ENCODE measurements at places on chromosomes 2 and 18.

DNA sequence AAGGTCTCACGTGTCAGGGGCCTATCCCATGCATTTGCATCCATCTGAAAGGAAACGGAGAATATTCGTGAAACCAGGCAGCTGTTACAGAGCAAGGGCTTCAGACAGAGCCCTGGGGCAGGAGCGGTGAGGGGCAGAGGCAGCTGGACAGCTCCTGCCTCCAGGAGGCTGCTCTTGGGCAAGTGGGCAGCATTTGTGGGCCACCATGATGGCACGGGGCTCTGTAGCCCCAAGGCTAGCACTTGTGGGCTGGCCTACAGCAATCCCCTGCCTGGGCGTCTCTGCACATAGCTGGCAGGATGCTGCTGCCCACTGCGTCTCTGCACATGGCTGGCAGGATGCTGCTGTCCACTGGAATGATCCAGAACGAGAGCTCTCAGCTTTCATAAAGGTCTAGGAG lies 52.8 kb upstream of the PTMA start:
- DNase-seq, result no peak

DNA sequence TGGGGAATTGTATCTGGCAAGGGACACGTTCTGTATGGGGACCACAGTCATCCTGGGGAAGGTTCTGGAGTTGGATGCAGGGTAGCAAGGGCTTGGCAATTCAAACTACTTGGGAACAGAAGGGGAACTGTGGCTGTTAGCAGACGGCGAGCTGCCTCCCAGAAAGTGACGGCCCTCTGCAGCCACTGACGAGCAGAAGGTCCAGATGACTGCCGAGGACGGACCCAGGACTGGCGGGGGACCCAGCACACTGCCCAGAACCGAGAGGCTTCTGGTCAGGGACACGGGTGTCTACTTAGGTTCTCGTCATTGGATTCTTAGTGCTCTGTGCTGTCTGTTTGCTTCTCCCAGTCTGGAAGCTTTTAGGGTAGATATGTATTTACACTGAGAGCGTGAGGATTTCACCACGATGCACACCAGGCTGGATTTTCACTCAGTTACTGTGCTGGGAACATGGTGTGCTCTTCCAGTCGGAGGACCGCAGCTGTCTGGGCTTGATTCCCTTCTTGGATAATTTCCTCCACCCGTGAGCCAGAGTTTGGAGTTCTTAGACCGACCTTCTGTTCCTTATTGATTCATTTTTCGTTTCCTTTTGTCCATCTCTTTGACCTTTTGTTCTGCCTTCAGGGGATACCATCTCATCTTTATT lies 13.4 kb downstream of the GPR35 start:
- DNase-seq, result no peak

GRCh38 chr18:79525556-79526467 lies 130.1 kb downstream of the NFATC1 start:
- DNase-seq, result peak; percentile 57

- no peak for DNase-seq
Measured at GRCh38 chr2:120561379-120562035, 174.2 kb upstream of the GLI2 start.

DNA sequence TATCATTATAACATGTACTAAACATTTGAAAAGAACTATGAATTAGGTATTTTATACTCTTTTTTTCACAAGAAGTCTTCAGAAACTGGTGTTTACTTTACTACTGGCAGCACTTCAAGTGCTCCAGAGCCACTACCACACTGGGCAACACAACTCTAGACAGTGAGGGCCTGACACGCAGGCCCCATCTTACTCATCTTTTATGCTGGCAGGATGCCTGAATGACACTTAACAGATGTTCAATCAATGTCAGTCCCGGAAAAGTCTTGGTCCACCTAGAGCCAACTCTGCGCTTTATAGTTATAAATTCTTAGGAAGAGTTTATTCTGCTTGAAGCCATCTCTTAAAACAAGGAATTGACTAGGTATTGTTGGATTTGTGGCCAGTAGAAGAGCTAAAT lies 8.7 kb upstream of the WIPF1 start:
- DNase-seq, result peak; percentile 76

GRCh38 chr2:171902840-171903420 lies 8.9 kb upstream of the SLC25A12 start:
- DNase-seq, result no peak

DNA sequence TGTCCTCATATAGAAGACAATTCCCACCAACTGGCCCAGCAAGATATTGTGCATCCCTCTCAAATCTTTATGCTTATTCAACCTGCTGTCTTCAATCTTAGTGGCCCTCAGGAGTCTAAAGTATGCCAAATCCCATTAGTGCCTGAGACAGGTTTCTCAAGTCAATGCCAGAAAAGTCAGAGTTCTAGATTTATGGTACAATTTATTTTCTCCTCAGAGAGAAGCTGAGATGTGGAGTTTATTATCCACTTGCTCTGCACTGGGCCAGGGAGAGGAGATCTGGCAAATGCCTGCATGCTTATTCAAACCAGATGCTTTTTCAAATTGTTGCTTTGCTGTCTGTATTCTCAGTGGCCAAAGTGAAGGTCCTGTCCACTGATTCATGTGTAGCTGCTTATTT lies 825.2 kb downstream of the METTL4 start:
- DNase-seq, result no peak

- no peak for DNase-seq
Measured at GRCh38 chr2:62471404-62471803, 34.6 kb downstream of the TMEM17 start.

- DNase-seq, result no peak
Measured at GRCh38 chr2:26883956-26884355, 36.0 kb downstream of the DPYSL5 start.

- no peak for DNase-seq
Measured at GRCh38 chr2:121309801-121310200, 24.8 kb upstream of the TFCP2L1 start.

- DNase-seq, result no peak
Measured at GRCh38 chr2:16495509-16496208, 170.0 kb downstream of the CYRIA start.

- DNase-seq, result no peak
Measured at GRCh38 chr2:224379986-224380385, 21.9 kb downstream of the FAM124B start.

DNA sequence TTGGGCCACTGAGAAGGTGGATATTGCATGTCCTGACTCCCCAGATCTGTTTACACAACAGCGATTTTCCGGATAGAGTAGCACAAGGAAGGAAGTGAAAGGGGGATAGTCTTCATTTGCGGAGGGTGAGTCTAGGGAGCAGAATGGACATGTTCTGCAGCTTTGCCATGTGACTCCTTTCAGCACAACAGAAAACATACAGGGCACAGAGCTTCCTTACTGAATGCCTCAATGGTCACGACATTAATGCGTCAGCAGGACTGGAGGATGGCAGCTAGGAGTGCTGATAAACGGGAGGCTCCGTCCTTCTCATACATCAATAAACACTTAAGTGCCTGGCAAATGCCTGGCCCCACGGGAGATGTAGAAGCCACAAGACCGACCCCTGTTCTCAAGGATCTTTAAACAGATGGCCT lies 163.0 kb downstream of the FAM210A start:
- no peak for DNase-seq

DNA sequence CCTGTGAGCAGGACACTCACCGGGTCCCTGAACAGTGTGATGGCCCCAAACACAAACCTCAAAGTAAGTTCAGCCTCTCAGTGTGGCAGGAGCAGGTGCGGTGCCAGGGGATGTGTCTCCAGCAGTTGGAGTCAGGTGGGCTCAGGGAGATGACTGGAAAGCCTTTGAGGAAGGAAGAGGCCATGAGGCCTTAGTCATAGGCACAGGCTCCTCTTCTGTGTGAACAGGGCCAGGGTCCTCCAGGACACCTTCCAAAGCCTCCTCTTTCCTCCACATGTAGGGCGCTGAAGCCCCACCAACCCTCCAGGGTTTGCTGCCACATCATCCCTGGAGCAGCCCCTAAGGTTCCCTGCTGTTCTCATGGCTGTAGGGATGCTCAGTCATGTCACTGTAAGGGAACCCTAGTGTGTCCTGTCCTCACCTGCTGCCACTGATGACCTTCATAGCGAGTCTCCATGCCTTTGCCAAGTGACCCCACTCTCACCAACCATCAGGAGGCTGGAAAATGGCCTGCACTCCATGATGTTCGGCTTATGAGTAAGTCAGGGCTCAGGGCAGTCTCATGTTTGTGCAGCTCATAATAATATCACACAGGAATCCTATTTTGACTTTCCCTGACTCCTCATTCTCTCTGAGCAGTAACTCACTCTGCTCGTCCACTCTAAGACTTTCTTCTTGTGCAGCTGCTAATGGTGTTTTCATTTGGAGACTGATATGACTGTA lies 1152.9 kb downstream of the RPIA start:
- no peak for DNase-seq

- DNase-seq, result no peak
Measured at GRCh38 chr18:70046207-70046606, 98.5 kb upstream of the CD226 start.

DNA sequence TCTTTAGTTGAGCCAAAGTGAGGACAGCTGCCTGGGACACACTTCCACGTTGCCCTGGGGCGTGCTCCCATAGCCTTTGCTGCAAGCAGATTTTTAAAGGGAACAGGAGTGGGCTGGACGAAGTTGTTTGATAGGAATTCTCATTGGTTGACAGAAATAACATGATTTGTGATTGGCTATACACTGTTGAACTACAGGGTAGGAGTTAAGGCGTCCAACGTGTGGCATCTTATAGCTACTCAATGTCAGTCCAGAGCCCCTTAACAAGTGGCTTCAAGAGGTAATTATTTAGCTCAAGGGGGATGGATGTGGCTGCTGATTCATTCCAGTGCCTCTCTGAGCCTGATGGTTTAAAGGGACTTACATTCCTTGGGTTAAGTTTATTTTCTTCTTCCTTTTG lies 65.5 kb downstream of the ACAA2 start:
- no peak for DNase-seq

DNA sequence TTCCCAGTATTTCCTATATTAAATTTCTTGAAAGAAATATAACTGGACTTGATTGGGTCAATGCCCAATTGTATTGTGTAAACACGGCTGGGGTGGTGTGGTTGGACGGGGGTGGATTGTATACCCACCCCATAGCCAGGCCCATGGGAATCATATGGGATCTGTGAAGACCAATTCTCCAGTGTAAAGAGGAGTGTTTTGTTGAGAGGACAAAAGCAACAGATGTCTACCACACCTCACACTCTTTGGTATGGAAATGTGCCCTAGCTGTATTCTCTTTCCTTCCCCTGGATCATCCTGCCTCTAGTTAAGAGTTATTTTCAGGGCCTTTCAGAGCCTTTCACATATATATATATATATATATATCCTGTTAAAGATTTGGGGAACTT lies 57.5 kb upstream of the TGIF1 start:
- DNase-seq, result no peak

DNA sequence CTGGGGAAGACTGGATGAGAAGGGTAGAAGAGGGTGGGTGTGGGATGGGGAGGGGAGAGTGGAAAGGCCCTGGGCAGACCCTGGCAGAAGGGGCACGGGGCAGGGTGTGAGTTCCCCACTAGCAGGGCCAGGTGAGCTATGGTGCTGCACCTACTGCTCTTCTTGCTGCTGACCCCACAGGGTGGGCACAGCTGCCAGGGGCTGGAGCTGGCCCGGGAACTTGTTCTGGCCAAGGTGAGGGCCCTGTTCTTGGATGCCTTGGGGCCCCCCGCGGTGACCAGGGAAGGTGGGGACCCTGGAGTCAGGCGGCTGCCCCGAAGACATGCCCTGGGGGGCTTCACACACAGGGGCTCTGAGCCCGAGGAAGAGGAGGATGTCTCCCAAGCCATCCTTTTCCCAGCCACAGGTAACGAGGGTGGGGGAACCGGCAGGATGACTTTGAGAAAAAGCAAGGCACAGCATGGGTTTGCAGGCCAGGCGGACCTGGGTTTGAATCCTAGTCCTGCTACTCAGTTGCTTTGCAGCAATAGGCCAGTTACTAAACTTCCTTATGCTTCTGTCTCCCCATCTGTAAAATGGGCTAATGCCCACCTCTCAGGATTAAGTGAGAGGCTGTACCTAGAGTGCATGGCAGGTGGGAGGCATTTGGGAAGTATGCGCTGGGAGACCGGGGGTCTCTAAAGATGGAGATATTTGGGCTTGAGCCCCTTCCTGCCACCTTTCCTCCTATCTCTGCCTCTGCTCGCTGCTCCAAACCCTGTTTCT lies at the start of gene INHA:
TSS of gene INHA (plus strand) at position 74 of the 765 bp plus-strand sequence. CDS start at position 139, 65 bp downstream.
- DNase-seq, result no peak

- no peak for DNase-seq
Measured at GRCh38 chr2:6290217-6291015, 575.3 kb downstream of the CMPK2 start.

- no peak for DNase-seq
Measured at GRCh38 chr2:194566907-194567660, 1089.9 kb upstream of the SLC39A10 start.

DNA sequence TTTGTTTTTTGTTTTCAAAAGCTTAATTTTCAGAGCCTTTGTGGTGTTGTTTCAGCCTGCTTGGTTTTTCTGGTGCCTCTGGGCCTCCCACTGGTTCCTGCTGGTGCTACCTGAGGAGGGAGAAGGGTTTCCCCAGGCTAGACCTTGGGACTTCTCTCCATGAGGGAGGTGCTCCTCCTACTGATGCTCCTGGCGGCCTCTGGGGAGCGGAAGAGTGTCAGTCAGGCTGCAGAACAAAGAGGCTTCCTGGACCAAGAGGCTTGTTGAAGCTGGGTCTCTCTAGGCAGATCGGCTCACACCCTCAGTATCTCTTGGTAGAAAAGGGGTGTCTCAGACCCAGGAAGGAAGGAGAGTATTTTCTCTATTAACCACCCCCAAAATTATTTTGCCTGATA lies 32.2 kb downstream of the RFX8 start:
- no peak for DNase-seq

GRCh38 chr18:65363911-65364632 lies 386.7 kb upstream of the CDH7 start:
- DNase-seq, result no peak
